ENCODE measurements at places on chromosomes 4 and X.

DNA sequence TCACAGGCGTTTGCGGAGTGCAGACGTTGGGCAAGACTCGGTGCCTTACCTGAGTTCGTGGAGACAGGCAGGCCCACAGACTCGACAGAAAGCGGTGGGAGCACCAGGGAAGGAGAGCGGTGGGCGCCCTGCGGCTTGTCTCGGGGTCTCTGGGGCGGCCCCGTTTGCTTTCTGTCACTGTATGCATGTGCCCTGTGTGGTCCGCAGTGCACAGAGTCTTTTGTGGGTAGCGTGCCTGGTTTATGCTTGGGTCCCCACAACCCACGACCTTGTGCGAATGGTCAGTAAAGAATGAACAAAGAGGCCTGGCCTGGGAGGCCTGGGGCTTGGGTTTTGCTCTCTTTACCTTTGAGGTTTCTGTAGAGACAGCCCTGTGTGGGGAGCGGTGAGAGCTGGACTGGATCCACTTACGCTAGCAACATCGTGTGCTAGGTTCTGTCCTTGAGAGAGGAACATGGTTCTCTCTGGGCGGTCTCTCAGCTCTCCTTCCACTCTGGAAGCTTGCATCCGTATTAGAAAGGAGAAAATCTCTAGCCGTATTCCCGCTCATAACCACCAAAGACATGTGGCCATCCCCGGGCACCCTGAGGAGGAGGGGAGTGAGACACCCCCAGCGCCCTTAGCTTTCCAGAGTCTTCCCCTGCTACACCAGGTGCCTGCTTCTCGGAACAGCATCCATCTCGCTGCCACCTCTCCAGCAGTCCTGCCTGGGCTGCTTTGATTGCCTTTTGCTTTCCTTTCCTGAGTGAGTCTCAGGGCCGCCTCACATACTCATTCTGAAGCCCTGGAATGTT, 1.2 kb downstream of the TADA2B start:
- DNase-seq: no peak

DNA sequence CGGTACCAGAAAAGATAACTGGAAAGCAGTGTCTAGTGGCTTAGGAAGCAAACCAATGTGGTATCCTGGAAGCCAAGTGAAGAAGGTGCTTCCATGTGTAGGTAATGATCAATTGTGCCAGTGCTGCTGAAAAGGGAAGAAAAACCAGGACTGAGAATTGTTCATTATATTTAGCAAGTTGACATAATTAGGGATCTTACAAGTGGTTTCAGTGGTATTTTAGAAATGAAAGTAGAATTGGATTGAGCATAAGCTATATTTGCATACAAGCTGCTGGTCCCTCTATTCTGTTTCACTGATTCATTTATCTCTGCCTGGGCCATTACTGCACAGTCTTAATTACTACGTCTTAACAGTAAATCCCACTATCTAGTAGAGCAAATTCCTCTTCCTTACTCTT, 32.3 kb downstream of the PRDM8 start:
- no peak for DNase-seq

GRCh38 chr4:48967631-48968030, 18.4 kb upstream of the CWH43 start:
- DNase-seq: no peak

GRCh38 chr4:127505203-127505602, 127.6 kb upstream of the INTU start:
- DNase-seq: peak; percentile 57

GRCh38 chr4:14138106-14138505, 510.6 kb upstream of the BOD1L1 start:
- DNase-seq: no peak

DNA sequence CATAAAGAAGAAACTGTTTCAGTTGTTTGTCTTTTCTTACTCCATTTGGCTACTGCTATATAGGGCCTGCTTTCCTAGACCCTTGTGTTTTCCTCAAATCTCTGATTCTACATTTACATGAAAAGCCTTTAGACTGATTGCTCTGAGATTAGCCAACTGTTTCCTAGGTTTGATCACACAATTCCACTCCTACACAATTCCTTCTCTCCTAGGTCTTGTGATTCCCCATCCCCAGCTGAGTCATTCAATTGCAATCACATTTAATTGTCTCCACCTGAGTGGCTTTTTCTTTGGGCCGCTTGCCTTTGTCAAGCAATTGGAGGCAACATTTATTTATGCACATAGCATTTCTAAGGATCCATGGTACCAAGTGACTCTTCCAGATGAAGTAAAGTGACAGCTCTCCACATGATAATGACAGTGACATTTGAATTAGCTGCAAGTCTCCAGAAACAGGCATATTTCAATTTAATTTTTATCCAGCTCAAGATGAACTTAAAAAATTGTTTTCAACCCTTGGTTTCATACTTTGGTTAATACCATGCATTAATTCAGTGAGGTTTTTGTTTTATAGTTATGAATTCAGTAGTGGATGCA, 35.8 kb downstream of the ATXN3L start:
- peak; percentile 77 for DNase-seq

- DNase-seq: no peak
Measured at GRCh38 chrX:63713526-63713925, 71.5 kb downstream of the ARHGEF9 start.

GRCh38 chr4:108492816-108493595, 127.4 kb upstream of the RPL34 start:
- peak; percentile 77 for DNase-seq

- no peak for DNase-seq
Measured at GRCh38 chr4:135510582-135510981, 1309.0 kb upstream of the PABPC4L start.

GRCh38 chr4:96767815-96768480, 928.1 kb downstream of the PDHA2 start:
- DNase-seq: no peak

- DNase-seq: peak; percentile 63
Measured at GRCh38 chrX:119516157-119516702, 48.0 kb downstream of the SLC25A5 start.

GRCh38 chrX:28591542-28591941, 4.3 kb downstream of the IL1RAPL1 start:
- no peak for DNase-seq

DNA sequence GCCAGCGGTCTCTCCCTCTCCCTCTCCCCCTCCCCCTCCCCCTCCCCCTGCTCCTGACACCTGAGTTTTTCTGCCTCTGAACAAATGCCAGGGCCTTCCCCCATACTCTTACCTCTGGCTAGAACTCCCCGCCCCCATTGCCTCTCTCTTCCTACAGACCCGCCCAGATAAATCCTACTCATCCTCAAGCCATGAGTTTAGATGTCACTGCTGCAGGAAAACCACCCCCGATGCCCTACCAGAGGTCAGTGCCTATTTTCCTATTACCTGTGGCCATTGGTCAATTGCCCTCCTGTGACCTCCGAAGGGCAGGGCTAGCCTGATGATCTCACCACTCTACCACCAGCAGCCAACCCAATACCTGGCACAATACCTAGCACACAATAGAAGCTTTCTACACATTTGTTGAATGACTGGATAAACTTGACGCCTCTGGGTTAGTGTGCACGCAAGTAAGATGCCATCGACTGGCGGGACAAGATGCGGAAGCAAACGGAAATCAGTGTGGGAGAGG, 43.7 kb downstream of the SLC2A9 start:
- DNase-seq: no peak

- no peak for DNase-seq
Measured at GRCh38 chr4:2341261-2341841, 77.1 kb downstream of the ZFYVE28 start.

DNA sequence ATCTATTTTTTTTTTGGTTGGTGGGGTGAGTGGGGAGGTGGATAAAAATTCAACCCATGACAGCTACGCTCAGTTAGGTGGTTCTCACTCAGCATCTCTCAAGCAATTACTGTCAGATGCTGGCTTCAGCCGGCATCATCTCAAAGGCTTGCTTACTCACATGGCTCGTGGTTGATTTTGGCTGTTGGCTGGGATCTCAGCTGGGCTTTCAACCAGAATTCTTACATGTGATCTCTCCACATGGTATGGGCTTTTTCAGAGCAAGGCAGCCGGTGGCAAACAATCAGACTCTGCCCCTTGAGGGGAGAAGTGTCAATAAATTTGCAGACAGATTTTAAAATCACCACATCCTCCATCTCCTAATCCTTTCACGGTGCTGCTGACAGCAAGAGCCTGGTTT, 47.2 kb downstream of the SLC34A2 start:
- no peak for DNase-seq

DNA sequence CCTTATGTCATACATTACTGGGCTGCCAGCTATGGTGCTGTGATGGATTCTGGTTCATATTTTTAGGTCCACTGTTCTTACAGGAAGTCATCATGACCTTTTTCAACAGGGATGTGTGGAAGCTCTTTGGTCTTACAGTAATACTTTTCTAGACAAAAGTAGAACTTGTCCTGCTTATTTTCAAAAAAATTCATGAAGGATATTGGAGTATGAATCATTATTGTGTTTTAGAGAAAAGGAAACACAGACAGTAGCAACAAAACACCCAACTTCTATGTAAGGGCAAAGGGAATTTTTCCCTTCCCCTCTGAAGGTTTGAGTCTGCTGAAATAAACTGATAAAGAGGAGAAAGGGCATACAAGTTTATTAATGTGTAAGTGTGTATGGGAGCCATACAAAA, 54.7 kb upstream of the FAM9C start:
- no peak for DNase-seq

DNA sequence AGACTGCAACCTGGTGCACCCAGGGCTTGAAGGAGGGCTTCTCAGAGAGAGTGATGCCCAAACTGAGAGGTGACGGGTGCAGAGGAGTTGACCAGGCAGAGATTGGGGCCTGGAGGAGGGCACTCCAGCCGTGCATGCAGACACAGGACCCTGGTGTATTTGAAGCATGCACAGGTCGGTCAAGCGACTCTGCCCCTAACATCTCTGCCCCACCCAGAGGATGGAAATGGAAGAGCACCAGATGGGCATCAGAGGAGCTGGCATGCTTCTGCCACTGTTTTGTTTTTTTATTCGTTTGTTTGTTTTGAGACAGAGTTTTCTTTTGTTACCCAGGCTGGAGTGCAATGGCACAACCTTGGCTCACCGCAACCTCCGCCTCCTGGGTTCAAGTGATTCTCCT, 320.9 kb downstream of the EVC2 start:
- no peak for DNase-seq

GRCh38 chrX:73289039-73289438, 74.4 kb upstream of the NAP1L2 start:
- peak; percentile 55 for DNase-seq

- no peak for DNase-seq
Measured at GRCh38 chr4:113057891-113058290, 8.4 kb downstream of the ANK2 start.

DNA sequence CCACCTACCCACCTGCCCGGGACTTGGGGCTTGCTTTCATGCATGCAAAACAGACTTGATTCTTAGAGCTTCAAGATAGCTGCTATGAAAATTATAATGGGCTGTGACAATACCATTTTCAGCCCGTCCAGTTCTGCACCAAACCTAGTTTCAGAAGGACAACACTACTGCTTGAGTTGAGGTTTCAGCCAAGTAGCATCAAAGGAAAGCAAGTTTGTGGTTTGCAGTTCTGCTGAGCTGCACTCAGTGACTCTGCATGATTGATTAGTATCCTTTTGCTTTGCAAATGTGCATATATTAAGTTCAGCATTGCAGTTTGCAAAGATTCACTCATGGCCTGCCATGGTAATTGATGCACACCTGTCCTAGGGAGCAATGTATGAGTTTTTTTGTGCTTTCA, 442.7 kb downstream of the RPA4 start:
- DNase-seq: no peak

- peak; percentile 62 for DNase-seq
Measured at GRCh38 chr4:125091-125771, 930 bp downstream of the ZNF718 start.

GRCh38 chrX:44731160-44731559, 112.7 kb upstream of the DUSP21 start:
- no peak for DNase-seq

- DNase-seq: no peak
Measured at GRCh38 chrX:68877606-68878005, 48.8 kb downstream of the EFNB1 start.

- DNase-seq: no peak
Measured at GRCh38 chrX:9913146-9913433, 54.1 kb upstream of the CLDN34 start.

DNA sequence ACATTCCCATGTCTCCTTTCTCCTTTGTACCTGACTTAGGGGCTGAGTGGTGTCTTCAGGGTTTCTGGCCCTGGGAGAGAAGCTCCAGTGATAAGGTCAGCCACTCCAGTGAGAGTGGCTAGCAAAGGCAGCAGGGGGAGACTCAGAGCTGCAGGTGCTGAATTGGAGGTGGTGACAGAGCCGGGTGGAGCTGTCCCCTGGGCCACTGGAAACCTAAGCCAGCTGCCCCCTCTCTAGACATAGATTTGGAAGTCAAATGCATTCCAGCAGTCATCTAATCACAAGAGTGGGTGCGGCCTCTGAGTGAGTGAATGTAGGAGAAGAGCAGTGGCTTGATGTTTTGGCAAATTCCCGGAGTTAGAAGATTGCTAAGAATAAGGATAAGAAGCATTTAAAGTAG, 28.5 kb downstream of the TRIM2 start:
- peak; percentile 60 for DNase-seq

DNA sequence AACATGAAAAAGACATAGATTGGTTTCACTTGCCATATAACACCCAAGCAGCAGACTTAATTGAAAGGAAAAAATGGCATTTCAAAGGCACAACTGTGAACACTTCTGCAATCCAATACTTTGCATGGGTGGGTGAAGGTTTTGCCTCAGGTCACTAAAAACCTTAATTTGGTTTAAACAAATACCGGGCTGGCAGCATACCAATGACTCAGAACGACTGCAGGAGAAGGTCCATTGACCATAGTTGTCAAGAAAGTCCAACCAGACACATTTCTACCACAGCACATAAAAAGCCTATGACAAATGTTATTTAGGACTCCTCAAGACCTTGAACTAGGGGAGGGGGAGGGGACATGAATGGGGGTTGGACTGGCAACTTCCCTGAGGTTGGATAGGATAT, 183.6 kb upstream of the TRPC5 start:
- no peak for DNase-seq

GRCh38 chr4:123588631-123589241, 192.1 kb downstream of the SPRY1 start:
- DNase-seq: no peak

- peak; percentile 61 for DNase-seq
Measured at GRCh38 chr4:186037692-186038658, 31.0 kb upstream of the TLR3 start.

DNA sequence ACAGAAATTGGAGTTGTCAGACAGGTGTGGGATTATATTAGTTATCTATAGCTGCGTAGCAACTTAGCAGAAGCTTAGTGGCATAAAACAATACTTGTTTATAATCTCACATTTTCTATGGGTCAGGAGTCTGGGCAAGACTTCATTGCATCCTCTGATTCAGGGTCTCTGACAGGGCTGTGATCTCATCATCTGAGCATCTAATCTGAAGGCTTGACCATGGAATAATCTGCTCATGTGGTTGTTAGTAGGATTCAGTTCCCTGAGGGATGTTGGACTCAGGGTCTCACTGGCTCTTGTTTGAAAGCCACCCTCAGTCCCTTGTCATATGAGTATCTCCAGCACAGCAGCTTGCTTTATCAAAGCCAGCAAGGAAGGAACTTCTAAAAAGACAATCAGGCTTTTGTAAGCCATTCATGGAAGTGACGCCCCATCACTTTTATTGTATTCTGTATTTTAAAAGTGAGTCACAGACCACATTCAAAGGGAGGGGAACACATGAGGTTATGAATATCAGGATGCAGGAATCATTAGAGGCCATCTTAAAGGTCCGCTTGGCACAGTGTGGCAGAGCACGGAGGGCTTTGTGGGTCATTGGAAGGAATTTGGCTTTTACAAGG, 37.2 kb upstream of the FAM9B start:
- DNase-seq: no peak

- no peak for DNase-seq
Measured at GRCh38 chrX:20244931-20245330, 21.8 kb downstream of the RPS6KA3 start.

- DNase-seq: no peak
Measured at GRCh38 chr4:154024097-154024694, 235.3 kb upstream of the SFRP2 start.

All from HAP-1 (cell line).